ENCODE measurements at places on chromosomes 16 and 17.

DNA sequence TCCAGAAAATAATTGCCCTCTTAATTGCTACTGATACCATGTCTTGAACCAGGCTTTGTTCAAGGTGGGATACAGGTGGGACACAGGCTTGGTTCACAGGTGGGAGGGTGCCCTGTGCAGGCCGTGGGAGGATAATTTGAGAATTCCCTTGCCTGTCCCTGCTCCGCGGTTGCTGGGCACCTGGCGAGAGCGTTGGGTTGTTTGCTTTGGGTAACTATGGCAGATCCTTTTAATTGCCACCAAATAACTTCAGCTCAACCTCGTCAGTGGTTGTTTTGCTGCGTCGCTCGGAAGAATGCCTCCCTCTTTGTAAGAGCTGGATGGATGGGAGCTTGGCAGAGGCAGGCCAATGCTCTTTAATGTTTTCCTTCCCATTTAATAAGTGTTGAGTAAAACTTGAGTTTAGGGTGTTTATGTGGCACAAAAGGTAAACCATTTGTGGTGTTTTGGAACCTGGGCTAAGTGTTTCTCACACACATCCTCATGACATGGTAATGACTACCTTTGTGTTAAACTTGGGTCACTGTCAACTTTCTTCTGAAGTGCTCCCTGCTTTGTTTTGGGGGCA, 202.5 kb downstream of the MSI2 start:
- DNase-seq = no peak

- DNase-seq = no peak
Observed at GRCh38 chr17:9932491-9932890, 27.4 kb upstream of the RCVRN start.

DNA sequence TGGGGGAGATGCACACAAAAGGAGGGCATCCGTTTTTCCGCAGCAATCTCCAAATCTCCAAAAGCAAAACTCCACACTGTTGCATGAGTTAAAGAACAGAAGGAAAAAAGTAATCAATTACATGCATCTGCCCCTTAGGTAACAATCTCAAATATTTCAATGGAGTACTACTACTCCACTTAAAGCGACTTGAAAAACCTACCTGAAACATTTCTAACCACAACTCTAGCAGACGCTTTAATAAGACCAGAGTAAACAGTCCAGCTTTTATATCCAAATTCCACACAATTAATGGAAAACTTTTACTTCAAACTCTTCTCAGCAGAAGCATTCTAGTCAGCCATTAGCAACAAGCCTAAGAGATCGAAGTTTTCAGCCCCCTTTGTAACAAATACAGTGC, 29.9 kb downstream of the AP1G1 start:
- DNase-seq = no peak

GRCh38 chr17:58377093-58377601, 25.1 kb upstream of the SUPT4H1 start:
- DNase-seq = no peak

GRCh38 chr17:80349751-80350150, 65.2 kb upstream of the ENDOV start:
- no peak for DNase-seq

DNA sequence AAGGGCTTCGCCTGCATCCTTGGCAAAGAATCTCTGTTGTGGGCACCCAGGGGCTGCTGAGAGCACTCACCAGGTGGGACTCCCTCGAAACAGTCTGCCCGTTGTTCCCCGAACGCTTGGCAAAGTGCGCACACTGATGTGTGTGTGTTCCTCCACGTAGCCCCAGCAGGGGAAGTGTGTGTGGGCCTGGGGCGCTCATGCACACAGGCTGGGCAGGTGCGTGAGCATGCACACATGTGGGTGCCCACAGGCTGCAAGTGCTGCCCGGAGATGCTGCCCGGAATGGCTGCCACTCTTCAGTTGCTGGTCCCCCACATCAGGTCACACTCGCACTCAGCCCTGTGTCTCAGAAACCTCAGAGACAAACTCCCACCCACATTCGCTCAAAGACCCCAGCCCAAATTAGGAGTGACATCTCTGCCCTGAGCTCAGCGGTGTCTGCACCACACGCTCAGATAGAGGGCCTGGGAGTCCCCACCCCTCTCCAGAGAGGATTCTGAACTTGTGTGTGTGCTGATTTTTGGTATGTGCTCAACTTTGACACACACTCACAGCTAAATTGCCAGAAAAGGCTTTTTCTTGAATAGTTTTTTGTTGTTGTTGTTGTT, 119.4 kb downstream of the MGAT5B start:
- DNase-seq = no peak

DNA sequence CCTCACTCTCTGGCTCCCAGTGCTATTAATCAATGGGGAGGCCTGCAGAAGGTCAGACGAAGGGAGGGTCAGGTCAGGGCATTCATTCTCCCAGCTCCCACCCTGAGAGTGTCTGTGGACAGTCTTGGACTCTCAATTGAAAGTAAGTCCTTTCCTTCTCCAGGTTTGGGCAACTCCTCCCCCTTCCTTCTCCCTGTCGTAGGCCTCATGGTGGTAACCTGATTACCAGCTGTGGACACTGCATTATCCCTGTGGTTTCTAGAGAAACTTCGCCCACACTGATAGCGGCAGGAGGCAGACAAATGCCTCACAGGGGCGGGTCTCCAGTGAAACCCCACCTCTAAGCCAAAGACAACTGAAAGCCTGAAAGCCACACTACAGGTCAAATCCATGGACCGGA, 57.7 kb upstream of the SLC25A19 start:
- no peak for DNase-seq

DNA sequence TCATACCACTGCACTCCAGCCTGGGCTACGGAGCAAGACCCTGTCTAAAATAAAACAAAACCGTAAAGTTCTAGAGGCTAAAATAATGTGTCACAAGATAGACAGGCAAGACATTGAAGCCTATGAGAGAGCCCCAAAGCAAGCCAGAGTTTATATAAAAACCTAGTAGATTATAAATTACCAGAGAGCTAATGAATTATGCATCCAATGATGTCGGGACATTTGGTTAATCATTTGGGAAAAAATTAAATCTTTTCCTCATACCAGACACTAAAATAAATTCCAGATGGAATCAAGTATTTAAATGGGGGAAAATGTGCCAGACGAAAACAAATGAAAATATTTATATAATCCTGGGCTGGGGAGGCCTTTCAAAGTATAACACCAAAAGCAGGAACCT, 24.2 kb downstream of the CCDC40 start:
- no peak for DNase-seq

GRCh38 chr17:57657211-57657610, 87.9 kb downstream of the CCDC182 start:
- no peak for DNase-seq

GRCh38 chr16:57413733-57414132, 9.2 kb downstream of the CCL17 start:
- DNase-seq = no peak

DNA sequence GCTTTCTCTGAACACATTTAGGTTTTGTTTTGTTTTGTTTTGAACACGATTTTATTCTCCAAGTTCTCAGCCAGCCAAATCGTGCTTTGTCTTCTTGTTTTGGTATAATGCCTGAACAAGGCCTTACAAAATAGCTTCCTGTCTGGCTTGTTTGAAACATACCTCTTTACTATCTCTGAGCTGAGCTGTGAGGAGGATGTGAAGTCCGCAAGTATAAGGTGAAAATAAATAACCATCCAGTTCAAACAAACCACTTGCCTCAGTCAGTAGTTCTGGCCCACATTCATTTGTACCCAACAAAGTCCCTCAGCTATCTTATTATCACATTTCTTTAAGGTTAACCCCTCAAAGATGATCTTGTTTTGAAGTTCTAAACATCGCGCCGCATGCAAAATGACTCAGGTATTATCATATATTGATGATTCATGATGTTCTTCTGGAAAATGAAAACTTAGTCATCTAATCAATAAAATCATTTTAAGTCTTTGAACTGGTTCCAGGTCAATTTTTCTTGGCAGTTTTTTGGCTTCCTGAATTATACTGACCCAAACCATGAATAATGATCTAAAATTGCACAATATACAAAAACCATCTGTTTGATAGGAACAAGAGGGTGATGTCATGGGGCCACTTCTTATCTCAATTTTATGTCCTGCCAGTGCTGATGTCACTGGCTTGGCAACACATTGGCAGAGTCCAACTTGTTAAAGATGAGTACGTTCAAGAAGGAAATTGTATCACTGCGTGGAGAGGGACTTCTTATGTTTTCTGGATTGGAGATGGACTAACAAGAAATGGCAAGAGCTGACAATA, 694.3 kb downstream of the KCNJ2 start:
- DNase-seq = no peak

DNA sequence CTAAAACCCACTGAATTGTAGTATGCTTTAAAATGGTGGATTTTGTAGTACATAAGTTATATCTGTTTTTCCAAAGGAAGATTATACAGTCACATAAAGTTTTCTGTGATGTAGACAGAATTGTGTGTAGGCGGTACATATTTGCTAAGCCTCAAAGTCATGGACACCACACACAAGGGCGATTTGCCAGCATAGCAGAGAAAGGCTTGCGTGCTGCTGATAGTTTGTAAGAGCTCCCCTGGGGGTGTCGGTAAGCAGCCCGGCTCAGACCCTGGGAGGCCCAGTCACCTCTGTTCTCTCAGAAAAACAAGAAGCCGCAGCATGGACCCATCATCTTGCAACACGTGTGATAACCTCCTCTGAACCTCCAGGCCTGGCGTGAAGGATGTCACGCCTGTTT, 38.3 kb upstream of the AKTIP start:
- no peak for DNase-seq

- DNase-seq = no peak
Observed at GRCh38 chr17:29458066-29458465, 67.9 kb downstream of the TAOK1 start.

DNA sequence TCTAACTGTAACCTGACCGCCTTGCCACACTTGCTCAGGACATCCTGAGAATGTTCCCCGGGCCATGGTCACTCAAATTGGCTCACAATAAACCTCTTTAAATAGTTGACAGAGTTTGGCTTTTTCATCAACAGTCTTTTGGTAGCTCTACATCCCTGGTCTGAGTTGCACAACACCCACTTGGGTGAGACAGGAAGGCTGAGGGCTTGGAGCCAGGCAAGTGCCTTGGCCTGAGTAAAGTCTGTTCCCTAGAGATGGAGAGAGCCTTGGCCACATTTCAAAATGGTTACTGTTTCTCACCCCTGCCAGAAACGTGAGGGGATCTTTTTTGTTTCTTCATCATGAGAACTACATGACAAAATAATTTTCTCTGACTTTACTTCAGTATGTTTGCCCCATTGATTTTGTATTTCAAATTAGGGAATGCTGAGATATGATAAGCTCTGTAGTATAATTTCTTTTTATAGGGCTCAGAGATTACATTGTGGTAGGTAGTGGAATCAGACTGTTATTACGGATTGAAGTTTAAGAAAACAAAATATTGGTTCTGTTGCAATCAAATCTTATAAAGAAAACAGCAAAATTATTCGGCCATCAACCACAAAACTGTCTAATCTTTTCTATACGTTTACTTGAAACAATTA, 53.9 kb upstream of the NETO2 start:
- no peak for DNase-seq

DNA sequence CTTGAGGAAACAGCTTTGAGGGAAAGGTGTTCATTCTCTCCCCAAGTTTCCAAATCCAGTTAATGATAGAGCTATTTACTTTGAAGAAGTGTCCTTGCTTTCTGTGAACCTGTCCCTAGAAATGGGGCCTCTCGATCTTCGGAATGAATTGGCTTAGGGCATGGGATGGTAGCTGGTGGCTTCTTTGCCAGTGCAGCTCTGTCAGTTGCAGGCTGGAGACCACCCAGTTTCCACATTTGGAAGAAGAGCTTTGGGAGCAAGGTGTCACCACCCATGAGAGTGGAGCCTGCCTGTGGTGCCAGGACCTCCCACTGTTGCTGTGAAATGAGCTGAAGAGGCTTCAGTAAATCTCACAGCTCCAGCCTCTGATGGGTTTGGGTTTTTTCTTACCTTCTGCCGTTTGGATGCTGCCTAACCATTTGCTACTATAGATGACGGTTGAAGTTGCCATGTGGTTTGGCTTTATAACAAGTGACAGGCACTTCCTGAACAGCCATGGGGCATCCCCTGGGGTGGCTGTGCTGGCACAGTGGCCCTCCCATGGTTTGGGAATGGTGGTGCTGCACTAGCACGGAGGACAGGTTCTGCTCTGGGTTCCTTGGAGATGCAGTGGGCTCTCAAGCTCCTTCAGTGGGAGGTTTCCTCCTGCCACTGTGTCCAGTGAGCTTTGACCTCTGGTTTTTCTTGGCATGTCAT, 19.5 kb upstream of the SLC5A10 start:
- DNase-seq = no peak

GRCh38 chr17:3683054-3683511, 12.9 kb downstream of the P2RX5 start:
- DNase-seq = no peak
